ENCODE measurements at places on chromosomes 11 and 22. TPM values are rescaled to one million over a fixed set of nuclear protein-coding genes. Genes with fewer than 3 reads are reported as not detected.

OR51I1 gene
- total RNA-seq, result not detected

SEC14L2 gene
- total RNA-seq, result 35.1 TPM

CCDC89 gene
- total RNA-seq, result 14.0 TPM

SEC14L3 gene
- not detected for total RNA-seq

BATF2 gene
- total RNA-seq, result 5.0 TPM

GRCh38 chr11:70528046-70528793, 129.9 kb downstream of the CTTN start:
- DNase-seq, result no peak

GRCh38 chr11:103928802-103929161, 107.7 kb upstream of the DDI1 start:
- DNase-seq, result no peak

DNA sequence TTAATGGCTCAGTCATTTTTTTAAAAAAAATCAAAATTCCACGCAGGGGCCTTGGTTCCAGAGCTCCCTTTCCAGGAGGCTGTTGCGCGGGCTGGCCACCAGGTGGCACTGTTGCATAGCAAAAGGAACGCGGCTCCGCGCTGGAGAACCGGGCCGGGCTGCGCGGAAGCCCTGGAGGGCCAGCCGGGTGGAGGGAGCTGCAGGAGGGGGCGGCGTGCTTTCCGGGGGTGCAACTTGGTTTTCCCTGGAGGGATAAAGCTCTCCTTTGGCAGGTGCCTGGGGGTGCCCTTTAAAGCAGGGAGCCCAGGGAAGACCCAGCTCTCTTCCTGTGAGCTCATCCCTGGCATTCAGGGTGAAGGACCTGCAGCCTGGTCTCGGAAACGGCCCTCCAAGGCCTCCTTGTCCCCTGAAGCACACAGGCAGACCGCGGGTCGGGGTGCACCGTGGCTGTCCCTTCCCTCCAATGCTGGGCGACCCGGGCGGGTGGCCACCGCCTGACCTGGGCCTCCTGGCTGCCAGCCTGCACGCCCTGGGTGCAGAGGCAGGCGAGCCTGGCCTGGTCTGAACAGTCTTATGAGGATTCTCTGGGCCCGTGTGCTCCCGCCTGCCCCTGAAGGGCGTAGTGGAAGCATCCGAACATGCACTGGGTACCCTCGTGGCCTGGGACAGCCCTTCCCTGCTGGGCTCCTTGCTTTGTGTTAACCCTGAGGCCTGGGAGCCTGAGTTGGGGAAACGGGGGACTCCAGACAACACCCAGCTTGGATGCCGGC, 23.4 kb downstream of the KRTAP5-5 start:
- peak; percentile 82 for DNase-seq

DNA sequence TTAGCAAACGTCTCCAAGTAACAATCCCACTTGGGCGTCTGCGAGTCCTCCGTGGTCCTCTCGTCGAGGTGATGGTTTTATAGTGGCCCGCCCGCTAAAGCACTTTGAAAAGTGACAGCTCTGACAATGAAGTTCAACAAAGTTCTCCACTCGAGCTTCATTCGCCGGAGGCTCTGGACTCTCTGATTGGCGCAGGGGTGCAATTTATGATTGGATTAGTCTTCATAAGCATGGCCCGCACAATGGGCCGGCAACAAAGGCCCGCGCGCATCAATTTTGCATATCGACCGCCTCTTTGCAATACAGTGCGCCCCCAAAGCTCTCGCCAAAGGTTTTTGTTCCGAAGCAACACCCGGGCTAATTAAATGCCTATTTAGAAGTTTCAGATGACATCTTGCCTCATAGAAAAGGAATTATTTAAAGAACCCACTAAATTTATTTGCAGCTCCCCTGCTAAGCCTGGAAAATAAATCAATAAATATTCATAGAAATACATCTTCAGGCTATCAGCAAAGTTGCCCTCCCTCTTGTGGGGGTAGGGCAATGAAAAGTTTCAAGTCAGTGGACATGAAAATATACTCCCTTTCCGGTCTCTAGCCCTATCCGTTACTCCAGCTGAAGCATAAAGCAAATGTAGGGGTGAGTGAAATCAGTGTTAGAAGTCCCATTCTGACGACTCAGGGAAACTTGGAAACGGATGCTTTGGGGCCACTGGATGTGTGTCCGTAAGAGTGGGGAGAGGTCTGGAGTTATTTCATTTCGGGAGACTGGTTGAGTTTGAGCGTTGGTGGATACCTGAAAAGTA, at the start of gene DBX1:
DBX1 (minus strand) TSS at position 51 of the 805 bp plus-strand sequence. CDS start 151 bp downstream, outside the sequence.
- no peak for DNase-seq

- no peak for DNase-seq
Measured at GRCh38 chr11:122176651-122177050, 60.6 kb upstream of the BLID start.

DNA sequence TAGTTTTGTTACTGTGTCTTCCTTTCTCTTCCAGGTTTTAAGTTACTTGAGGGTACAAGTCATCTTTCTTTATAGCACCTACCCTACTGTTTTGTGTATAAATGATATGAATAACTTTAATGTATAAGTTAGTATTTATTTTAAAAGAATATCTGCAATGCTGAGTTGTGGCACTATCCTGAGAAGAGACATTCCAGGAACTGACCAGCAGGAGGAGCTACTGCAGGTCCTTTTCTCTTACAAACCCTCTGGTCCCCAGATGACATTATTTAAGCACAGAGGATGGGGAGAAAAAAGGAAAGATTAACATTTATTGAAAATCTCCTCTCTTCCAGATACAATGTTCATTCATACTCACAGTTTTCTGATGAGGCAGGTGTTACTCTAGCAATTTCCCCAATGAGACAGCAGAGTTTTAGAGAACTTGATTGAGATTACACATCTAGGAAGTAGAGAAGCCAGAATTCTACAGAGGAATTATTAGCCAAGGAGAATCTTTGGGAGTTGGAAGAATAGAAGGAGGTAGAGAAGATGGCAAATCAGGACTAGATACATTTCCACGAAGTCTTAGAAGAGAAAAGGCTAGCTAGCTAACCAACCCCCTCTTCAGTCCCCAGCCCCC, 541.2 kb upstream of the API5 start:
- DNase-seq, result no peak

- peak; percentile 63 for DNase-seq
Measured at GRCh38 chr22:31044262-31044861, 36.8 kb upstream of the SMTN start.

DNA sequence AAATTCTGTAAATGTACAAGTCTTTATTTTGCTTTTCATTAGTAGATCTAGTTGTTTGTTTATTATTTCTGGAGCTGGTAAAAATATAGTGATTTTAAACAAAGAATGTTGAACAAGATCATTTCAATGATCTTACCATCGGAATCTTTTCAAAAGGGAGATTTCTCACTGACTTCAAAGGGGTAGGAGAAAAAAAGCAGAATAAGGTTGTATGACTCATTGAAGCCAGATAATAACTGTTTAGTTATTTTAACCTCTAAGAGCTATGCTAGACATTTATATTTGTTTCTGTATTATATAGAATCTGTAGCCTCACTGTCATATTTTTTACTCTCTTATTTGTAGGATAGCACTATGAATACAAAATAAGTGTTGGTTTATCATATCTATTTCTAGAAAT, 8.1 kb upstream of the PDE3B start:
- no peak for DNase-seq

DNA sequence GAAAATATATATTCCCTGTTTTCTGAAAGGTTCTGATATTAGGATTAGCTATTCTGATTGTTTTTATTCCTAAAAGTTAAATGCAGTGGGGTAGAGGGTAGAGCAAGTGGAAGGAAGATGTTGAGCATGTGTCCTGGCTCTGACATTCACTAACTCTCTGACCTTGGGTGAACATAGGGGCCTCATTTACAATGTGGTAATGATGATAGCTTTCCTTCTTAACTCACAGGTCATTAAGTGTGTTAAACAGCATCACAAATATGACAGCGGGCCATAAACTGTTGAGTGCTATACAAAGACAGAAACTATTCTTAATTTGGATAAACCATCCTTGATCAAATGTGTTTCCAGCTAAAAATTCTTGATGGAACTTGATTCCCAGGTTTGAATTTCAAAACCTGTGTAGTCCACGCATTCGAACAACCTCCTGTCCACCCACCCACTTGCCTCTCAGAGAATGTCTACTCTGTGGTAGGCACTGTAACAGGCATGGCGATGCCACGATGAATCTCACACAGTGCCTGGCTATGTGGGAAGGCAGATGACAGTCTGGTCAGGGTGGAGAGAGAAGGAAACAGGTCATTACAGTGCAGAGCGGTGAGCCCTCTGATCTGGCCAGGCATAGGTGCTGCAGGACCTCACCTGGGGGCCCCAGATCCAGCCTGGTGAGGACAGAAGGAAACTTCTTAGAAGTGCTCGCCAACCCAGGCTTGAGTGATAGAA, 19.3 kb upstream of the PEX26 start:
- DNase-seq, result no peak

GRCh38 chr22:19745155-19746101, 15.2 kb upstream of the TBX1 start:
- no peak for DNase-seq

- no peak for DNase-seq
Measured at GRCh38 chr11:86117712-86118063, 48.8 kb upstream of the PICALM start.

GRCh38 chr11:109794501-109794900, 298.7 kb upstream of the ZC3H12C start:
- no peak for DNase-seq

DNA sequence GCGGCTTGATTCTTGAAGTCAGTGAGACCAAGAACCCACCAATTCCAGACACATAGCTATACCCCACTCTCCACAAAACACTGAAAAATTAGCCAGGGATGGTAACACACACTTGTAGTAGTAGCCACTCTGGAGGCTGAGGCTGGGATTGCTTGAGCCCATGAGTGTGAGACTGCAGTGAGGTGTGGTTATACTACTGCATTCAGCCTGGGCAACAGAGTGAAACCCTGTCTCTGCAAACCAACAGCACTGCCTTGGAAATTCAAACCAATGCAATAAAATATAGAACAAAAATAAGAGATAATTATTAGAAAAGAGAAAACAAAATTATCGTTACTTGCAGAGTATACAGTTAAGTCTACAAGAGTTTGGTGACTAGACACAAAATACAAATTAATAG, 20.2 kb upstream of the PRDM10 start:
- DNase-seq, result no peak

GRCh38 chr11:119671561-119672015, 57.4 kb downstream of the NECTIN1 start:
- DNase-seq, result no peak

GRCh38 chr11:34205326-34206035, 100.1 kb downstream of the NAT10 start:
- no peak for DNase-seq

DNA sequence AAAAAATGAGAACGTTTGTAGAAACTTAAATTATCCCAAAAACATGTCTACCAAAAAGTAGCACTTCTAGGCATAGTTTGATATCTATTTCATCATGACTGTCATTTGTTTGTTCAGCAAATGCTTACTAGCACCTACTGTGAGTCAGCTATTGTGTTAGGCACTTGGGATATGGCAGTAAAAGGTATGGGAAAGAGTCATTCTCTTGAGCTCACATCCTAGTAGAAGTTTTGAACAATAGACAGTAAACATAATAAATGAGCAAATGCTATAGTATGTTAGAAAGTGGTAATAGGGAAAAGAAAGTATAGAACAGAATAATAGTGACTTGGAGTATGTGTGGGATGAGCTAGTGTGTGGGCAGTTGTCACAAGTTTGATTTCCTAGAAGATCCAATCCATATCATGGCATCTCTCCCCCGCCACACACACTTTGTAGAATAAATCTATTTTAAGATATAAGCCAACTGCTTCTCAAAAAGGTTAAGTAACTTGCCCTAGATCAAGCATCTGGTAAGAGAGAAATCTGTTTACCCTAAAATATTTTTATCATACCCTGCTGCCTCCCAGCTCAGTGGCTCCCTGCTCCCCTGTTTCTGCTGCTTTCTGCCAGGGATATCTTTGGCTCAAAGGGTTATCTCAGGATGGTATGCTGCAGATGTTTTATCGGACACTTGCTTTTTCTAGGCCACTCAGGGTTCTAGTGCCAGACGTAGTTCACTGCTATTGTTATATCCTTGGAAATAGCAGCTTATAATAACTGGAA, 129.7 kb downstream of the NCAM1 start:
- DNase-seq, result no peak

DNA sequence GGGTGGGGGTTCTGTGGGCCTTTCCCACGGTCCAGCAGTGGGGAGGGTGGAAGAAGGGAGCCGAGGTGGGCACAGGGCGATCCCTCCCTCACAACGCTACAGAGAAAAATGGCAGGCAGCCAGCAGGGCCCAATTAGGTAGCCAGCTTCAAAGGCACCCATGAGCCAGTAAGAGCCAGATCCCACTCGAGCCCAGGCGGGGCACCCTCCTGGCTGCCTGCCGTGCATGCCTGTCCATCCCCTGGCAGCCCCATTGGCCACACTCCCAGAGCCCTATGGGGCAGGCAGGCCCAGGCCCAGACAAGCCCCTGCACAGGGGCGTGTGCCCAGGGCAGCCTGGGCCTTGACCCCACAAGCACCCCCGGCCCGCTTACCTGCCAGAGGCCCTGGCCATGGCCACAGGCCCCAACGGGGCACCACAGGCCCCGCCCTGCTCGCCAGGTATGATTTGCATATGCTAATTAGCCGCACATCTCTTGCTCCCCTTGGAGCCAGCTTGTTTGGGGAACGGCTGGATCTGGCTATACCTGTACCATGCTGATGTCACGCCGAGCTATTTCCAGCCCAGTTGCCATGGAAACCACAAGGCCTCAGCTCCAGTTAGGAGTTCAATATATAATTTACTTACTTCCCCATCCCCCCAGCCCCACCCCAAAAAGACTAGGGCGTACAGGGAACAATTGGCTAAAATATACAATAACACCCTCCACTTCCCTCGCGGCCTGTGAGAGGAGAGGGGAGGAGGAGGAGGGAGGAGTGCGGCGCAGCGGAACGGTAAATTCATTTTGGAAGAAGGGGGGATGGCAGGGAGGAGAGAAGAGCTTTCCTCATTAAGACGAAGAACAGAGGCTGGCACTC, 47.5 kb upstream of the TCF20 start:
- no peak for DNase-seq

DNA sequence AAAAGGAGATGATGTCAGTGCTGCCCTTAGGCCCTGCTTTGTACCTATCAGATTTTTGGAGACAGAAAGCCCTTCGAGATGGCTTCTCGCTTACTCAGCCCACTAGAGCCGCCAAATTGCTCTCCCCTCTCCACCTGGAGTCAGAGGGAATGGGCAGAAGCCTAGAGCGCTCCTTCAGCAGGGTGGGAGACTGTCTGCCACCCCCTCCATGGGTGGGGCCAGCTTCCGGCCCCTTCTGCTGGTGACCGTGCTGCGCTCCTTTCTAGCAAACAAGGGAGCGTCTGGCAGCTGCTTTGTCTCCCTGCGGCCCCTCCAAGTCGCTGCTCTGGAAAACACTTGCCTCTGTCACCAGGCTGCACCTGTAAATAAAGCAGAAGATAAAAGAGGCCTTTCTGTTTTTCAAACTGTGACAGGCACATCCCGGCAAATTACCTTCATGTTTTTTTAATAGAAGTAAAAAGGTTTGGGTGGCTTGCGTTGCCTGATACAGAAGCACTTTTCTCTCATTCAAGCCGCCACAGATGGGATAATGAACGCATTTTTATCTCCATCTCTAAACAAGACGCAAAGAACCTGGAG, 145.7 kb upstream of the NECTIN1 start:
- DNase-seq, result no peak
